Activated naive CD4-positive, alpha-beta T cell treated with Interleukin-2 at 50 U/mL for 16 hours (primary cell): ENCODE measurements at places on chromosomes 11 and 22.

GRCh38 chr11:134882141-134882540, 470.1 kb upstream of the B3GAT1 start:
- no peak for DNase-seq

- no peak for DNase-seq
Measured at GRCh38 chr22:44521326-44522074, 23.5 kb upstream of the RTL6 start.

GRCh38 chr11:133506023-133506422, 26.3 kb downstream of the OPCML start:
- no peak for DNase-seq

- no peak for DNase-seq
Measured at GRCh38 chr11:102971766-102972165, 16.2 kb upstream of the MMP13 start.

GRCh38 chr11:61024938-61025820, 53.7 kb downstream of the CD6 start:
- no peak for DNase-seq
